ENCODE measurements at places on chromosomes 3 and 15. TPM values are rescaled to one million over a fixed set of nuclear protein-coding genes. Genes with fewer than 3 reads are reported as not detected.
A peak's percentile ranks its signal among the peaks of the same experiment; 100 is the strongest.

NEK10 gene
- total RNA-seq: 5.6 TPM

GRCh38 chr15:67070892-67071664 lies 5.7 kb downstream of the SMAD3 start:
- no peak for DNase-seq

IGSF11 gene
- not detected for total RNA-seq

GRCh38 chr15:63752075-63752684 lies 81.6 kb downstream of the HERC1 start:
- DNase-seq: peak; percentile 36

TEX55 gene
- total RNA-seq: not detected

GRCh38 chr3:114899186-114899931 lies 247.7 kb downstream of the ZBTB20 start:
- no peak for DNase-seq
